ENCODE measurements at places on chromosomes 4 and X. TPM values are rescaled to one million over a fixed set of nuclear protein-coding genes. Genes with fewer than 3 reads are reported as not detected.

The HTN1 gene
- total RNA-seq, result not detected

The SHROOM3 gene
- total RNA-seq, result 15.2 TPM

The NUDT9 gene
- 30.2 TPM for total RNA-seq

DNA sequence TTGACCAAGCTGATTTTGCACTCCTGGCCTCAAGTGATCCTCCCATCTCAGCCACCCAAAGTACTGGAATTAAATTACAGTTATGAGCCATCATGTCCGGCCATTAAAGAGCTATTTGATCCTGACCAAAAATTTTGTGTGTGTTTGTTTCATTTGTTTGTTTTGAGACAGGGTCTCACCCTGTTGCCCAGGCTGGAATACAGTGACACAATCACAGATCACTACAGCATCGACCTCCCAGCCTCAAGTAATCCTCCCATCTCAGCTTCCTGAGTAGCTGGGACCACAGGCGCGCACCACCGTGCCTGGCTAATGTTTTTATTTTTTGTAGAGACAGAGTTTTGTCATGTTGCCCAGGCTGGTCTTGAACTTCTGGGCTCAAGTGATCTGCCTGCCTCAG lies 82.9 kb upstream of the RBPJ start:
- no peak for DNase-seq

- DNase-seq, result no peak
Measured at GRCh38 chr4:40350627-40351227, 15.6 kb downstream of the CHRNA9 start.

DNA sequence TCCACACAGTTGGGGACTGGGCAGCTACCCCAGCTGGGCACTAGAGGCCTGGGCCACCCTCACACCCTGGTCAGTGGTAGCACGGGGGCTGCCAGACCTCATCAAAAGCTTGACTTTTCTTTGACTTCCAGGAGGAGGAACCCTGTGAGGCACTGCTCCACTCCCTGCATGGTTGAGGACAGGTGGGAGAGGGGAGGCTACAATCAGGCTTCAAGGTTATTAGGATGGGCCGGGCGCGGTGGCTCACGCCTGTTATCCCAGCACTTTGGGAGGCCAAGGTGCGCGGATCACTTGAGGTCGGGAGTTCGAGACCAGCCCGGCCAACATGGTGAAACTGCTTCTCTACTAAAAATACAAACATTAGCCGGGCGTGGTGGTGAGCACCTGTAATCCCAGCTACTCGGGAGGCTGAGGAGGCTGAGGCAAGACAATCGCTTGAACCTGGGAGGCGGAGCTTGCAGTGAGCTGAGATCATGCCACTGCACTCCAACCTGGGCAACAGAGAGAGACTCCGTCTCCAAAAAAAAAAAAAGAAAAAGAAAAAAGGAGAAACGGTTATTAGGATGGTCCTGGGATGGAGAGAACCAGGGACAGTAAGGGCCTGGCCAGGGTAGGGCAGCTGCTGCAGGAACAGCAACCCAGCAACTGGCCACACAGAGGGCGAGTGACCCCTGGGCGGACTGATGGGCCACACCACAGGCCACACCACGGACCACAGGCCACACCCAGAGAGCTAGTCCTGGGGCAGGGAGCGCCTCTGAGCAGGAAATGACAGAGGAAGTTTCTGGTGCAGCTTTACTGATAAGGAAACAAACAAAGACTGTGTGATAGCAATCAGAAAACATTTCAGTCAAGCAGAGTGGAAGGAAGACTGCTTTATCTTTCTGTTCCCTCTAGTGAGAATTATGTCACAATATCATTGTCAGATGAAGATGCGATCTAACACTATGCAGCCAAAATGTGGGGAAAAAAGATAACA lies 20.5 kb upstream of the OPN1LW start:
- no peak for DNase-seq

GRCh38 chrX:63985906-63986305 lies 200.9 kb upstream of the ARHGEF9 start:
- DNase-seq, result no peak

DNA sequence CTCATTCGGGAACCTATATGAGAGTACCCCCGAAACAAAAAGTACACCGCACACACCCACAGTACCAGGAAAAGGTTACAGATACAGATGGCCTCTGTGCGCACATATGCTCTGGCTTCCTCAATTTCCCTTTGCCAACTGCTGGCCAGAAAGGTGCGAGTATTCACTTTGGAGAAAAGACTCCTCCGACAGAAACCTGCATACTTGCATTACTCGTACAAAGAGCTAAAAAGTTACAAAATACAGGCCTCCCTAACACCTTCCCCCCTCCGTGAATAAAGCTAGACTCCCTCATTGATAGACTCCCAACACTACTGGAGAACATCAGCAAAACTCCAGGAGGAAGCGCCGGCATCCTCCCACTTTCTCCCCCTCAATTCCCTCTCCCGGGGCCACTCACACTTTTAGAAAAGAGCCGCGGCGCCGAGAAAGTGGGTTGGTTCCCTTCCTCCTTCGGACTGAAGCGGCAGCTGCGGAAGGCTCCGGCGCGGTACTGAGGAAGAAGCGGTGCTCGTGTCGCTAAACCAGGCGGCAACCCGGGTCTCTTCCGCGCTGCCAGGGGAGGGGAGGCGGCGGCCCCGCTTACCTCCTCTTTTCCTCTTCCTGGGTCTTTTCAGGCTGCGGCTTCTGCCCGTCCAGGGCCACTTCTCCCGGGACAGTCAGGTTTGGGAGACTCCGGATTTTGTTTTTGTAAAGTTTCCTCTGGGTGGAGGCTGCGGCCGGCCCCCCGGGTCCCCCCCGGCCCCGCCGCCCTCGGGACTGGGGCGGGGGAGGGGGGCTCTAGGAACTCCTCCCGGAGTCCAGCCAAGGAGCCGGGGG lies 1.1 kb downstream of the FBXW7 start:
- peak; percentile 87 for DNase-seq

DNA sequence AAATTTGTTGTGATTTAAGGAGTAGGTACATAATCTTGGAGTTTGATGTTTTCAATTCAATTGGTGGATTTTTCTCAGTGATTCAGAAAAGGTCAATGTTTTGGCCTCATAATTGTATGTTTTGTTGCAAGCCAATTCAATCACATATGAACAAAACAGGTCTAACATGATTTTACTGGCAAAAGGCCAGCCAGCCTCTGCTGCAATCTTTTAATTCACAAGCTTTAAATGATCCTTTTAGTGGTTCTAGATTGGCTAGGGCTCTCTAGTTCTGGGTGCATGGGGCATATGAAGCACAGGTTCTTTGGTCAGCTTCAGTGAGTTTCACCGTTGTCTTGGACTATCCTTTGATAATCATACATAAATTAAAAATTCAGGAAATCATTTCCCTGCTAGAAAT lies 19.2 kb upstream of the SLC6A14 start:
- DNase-seq, result no peak

GRCh38 chr4:13537011-13537831 lies 7.1 kb downstream of the NKX3-2 start:
- no peak for DNase-seq

GRCh38 chr4:113024388-113024787 lies 25.1 kb upstream of the ANK2 start:
- no peak for DNase-seq

DNA sequence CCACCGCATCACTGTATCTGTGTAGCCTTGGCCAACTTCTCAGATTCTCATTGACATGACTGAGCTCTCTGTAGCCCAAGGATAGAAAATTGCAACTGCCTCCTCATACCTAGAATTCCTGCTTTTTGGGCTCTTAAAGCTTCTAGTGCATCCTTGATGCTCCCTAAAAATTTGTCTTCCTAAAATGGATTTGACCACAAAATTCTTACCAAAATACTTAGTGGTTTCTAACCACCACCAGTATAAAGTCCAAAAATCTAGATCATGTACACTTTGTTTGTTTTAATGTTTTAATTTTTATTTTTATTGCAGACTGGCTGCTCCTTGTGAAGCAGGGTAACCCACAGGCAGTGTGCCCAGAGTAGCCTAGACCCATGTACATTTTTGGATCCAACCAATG lies 75.5 kb downstream of the TBC1D9 start:
- no peak for DNase-seq

DNA sequence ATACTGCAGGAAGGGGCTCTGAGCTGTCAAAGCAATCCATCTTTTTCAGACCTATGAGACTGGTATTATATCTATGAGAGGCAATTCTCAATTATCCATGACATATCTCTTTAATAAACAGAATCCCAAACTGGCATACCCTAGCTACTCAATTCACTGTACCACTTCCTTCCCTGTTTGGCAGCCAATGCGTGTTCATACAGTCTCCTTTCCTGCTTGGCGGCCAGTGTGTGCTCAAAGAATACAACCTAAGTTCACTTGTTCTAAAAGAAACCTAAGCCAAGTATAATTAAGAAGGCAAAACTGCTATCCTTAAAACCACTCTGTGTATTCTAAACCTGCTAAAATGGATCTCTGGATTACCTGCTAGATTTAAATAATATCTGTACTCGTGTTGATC lies 38.3 kb downstream of the ARHGEF9 start:
- DNase-seq, result no peak

DNA sequence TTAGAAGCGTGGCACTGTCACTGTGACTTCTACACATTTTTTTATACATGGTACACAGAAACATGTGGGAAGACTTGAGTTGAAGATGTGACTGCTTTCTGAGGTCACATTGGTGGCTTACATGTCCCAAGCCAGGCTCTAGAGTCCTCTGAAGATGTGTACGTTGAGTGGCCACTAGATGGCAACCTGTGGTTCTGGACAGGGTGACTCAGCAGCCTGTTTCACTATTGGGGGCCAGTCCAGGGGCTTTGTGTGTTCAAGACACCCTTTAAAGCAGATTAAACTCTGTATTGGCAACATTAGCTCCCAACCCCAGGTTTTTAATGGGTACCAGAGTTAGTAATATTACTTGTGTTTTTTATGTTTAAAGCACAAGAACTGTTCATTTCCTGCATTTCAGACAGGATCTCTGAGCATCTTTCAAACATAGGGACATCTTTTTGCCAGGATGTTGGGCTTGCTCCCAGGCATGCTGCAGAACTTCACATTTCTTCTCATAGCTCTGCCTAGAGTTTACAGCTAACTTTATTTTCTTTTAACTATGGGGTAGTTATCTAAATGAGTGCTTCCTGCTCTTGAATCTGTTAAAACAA lies 53.0 kb downstream of the DCUN1D4 start:
- no peak for DNase-seq

Data from Right ventricle myocardium inferior (tissue), 1 donor.